ENCODE measurements at places on chromosomes 11 and 22.

GRCh38 chr11:74538680-74539079 is 45.2 kb upstream of the LIPT2 start:
- no peak for DNase-seq

- no peak for DNase-seq
Measured at GRCh38 chr22:20625270-20625669, 117.9 kb downstream of the MED15 start.

GRCh38 chr11:45922425-45923082 is at the start of gene LARGE2:
Gene LARGE2 (plus strand): TSS chr11:45922656. CDS start chr11:45922883, 227 bp downstream.
- peak; percentile 59 for DNase-seq

GRCh38 chr22:26751217-26751616 is 93.8 kb downstream of the MIAT start:
- no peak for DNase-seq

- no peak for DNase-seq
Measured at GRCh38 chr11:28671274-28671673, 563.1 kb downstream of the METTL15 start.

GRCh38 chr22:45842291-45842991 is 134.5 kb downstream of the WNT7B start:
- DNase-seq: no peak

DNA sequence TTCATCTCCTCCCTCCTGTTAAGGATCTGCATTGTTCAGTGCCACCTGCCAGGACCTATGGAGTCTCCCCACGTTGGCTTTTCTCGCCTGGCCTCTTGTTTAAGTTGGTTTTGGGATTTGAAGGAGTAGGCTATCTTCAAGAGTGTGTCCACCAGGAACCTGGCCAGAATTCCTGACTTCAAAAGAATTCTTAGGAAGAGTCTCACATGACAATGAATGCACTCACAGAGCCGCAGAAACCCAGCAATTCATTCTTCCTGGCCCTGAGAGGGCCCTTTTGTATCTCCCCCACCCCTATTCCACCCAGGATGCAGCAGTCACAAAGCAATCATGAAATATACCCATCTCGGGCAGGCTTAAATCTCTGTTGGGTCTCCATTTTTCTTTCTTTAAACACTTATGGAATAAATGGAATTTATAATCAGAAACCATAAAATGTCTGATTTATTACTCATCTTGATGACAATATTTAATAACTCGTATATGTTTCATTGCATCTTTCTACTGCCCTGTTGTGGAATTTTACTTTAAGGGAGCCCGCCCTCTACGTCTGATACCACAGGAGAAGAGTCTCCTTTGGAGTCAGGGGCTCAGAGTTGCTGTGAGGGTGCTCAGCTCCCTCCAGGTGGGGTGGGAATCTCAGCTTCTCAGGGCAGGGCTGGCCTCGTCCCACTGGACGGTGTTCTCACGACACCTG is 507.0 kb downstream of the NTM start:
- DNase-seq: no peak

DNA sequence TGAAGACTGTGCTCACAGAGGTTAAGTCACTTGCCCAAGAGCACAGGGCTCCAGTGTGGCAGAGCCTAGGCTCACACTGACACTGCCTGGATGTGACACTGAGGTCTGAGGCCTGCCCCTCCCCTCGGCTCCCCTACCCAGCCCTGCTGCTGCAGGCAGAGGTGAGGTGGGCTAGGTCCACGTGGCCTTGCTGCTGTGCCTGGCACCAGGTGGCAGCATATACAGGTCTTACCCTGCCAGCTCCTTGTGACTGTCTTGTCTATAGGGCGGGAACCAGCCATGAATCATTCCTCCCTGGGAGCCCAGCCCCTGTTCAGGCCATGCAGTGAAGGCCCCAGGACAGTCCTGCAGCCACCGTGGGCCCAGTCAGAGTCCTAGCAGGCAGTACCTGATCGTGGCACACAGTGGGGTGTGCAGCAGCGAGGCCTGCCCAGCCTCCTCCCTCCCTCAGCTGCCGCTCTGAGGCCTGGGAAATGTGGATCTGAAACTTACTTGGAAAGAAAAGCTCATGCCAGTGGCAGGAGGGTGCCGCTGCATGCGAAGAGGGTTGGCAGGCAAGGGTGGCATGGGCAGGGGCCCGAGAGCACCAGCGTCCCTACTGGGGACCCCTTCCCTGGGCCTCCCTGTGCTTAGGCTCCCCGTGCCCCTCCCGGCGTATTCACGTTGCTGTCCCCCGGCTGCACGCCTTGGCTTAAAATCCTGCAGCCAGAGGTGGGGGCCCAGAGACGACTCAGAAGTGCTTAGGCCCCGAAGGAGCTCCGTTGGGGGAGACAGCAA is 1.2 kb upstream of the CERK start:
- DNase-seq: peak; percentile 71

GRCh38 chr11:128660947-128661346 is 32.9 kb upstream of the FLI1 start:
- no peak for DNase-seq

GRCh38 chr11:60431251-60431650 is 1.9 kb downstream of the MS4A5 start:
- DNase-seq: no peak

DNA sequence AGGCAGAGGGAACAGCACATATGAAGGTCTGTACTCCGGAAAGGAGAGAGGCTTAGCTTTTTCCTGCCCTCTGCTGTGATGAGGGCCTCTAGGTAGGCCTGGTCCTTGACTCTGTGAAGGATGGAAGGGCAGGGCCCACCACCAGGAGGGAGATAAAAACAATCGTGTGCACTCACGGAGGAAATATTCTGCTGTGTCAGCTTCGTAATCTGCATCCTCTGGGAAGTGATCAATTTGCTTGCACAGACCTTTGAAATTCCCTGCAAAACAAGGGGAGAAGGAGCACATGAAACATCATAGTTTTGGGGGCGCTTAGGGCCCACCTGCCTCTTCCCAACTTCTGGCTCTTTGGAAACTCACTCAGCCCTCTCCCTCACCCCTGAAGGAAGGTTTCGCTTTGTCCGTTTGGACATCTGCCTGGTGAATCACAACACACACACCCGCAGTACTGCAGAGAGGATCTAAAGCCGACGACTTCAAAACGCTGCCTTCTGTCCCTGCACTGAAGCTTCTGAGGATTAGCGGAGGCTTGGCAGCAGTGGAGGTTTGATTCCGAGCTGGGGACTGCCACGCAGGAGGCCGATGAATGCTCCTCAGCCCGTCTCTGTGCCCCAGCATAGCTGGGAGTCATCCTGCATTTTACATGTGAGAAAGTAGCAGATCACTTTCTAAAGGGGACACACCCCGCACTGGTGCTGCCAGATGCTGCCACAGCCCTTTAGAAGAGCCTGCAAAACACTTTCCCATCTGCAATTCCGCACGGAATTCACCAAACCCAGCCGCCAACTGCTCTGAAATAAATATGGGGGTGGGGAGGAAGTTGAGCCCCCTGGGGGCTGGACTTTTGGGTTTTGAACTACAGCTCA is 58.6 kb upstream of the EIF3D start:
- no peak for DNase-seq

DNA sequence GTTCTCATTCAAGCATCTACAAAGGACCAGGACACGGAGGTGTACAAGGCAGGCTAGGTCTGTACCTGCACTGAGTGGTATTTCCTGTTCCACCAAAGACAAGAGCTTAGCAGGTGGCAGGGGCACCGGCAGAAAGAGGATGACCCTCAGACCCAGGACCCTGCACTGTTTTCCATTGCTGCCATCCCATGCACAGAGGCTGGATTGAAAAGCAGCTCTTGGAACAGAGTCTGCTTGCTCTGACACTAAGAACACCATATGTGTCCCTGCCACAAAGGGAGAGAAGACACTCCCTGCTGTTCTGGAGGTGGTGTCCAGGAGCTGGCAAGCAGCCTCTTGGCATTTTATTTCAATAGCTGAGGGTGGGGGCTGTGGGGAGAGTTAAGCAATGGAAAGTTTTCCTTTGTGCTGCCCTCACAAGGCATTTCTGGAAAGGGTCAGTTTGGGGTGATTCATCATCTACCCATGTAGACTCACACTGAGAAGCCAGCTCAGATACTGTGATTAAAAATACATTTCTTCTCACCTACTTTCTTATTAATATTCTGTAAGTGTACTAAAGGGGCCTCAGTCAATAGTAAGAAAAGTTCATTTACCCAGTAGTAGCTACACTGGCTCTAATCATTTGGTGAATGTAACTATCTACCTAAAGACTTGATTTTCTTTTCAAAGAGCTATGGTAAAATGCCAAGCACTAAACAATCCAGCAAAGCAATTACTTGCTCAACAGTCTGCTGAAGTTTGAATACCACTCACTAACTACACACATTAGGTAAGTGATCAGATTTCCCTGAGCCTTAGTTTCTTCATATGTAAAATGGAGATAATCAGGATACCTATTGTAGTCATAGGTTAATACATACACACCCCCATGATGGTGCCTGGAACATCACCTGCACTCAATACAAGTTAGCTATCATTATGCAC is 55.2 kb downstream of the SLC1A2 start:
- no peak for DNase-seq

DNA sequence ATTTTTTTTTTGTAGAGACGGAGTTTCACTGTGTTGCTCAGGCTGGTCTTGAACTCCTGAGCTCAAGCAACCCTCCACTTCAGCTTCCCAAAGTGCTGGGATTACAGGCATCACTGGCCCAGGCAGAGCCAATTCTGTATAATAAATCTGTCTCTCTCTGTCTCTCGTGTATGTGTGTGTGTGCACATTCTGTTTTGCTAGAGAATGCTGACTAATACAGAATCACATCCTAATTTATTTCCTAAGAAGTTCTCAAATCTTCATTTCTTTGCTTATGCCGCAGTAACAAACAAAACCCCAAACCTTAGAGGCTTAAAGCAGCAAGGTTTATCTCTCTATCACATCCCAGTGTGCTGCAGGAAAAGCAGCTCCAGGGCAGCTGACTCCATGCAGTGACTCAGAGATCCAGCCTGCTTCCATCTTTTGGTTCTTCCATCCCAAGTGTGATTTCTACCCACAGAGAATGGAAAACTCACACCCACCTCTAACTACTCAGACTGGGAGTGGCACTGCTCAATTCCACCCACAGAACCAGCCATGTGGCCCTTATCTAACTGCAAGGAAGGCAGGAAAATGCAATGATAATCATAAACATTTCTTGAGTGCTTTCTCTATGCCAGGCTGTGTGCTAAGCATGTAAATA is 35.1 kb upstream of the LRRC10B start:
- DNase-seq: no peak

- no peak for DNase-seq
Measured at GRCh38 chr11:132405728-132406127, 1035.3 kb downstream of the NTM start.
